ENCODE measurements at places on chromosomes 6 and 20. TPM values are rescaled to one million over a fixed set of nuclear protein-coding genes. Genes with fewer than 3 reads are reported as not detected.

The VSX1 gene
- not detected for total RNA-seq

The KIAA1755 gene
- total RNA-seq: 0.30 TPM

The TMEM74B gene
- total RNA-seq: 0.06 TPM

The TBX18 gene
- 8.2 TPM for total RNA-seq

The CCN2 gene
- 82.6 TPM for total RNA-seq

The CTAGE9 gene
- total RNA-seq: not detected

The LY6G6C gene
- not detected for total RNA-seq

The GLP1R gene
- total RNA-seq: not detected

The RIMS1 gene
- 3.3 TPM for total RNA-seq

The ZBTB12 gene
- 7.5 TPM for total RNA-seq

The POM121L2 gene
- total RNA-seq: not detected

The UTRN gene
- total RNA-seq: 34.1 TPM

The KHDC1 gene
- 5.8 TPM for total RNA-seq

The ZNF334 gene
- 0.54 TPM for total RNA-seq

The ADGB gene
- total RNA-seq: not detected

The HTR1E gene
- total RNA-seq: not detected

The COL9A3 gene
- 6.1 TPM for total RNA-seq

The BTN1A1 gene
- total RNA-seq: not detected

Measured in Daoy (cell line).